CD8-positive, alpha-beta memory T cell (primary cell): ENCODE measurements at places on chromosomes 3 and 15. TPM values are rescaled to one million over a fixed set of nuclear protein-coding genes. Genes with fewer than 3 reads are reported as not detected.

DNA sequence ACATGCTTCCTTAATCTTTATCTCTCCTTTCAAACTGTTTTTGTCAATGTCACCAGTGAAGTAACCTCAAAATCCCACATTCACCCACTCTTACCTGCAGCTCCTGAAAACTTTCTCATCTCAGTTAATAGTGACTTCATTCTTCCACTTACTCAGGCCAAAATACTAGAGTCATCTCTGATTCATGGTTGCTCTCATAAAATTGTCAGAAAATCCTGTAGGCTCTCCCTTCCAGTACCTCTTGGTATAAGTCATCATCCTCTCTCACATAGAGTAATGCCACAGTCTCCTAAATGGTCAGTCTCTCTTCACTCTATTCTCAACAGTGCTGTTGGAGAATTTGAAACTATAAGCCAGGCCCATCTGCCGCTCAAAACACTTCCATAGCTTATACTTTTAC lies 34.9 kb upstream of the POU1F1 start:
- DNase-seq, result no peak

- DNase-seq, result no peak
These were observed 466.1 kb downstream of the EDEM1 start for GRCh38 chr3:5653426-5654143.

DNA sequence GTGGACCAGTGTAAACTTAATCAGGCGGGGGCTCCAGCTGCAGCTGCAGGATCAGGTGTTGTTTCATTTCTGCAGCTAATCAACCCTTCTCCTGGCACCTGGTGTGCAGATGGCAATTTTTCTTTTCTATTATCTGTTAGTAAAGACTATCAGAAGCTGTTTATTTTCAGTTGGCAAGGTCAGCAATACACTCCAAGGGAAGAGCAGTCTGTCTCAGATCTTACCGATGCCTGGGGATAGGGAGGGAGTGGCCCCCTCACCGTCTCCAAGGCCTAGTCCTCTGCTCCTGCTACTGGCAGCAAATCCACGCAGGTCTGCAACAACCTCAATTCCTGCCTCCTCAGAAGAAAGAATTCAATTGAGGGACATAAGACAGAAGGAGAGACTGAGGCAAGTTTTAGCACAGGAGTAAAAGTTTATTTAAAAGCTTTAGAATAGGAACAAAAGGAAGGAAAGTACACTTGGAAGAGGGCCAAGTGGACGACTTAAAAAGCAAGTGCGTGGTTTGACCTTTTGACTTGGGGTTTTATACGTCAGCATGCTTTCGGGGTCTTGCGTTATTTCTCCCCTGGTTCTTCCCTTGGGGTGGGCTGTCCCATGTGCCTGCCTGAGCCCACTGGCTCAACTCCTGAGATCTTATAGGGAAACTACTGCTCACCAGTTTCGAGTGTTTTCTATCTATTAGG lies 9.2 kb downstream of the CCRL2 start:
- DNase-seq, result no peak

GRCh38 chr3:170714562-170715535 lies 129.0 kb upstream of the SLC7A14 start:
- no peak for DNase-seq

- no peak for DNase-seq
These were observed 19.3 kb upstream of the CHD2 start for GRCh38 chr15:92880796-92881195.

DNA sequence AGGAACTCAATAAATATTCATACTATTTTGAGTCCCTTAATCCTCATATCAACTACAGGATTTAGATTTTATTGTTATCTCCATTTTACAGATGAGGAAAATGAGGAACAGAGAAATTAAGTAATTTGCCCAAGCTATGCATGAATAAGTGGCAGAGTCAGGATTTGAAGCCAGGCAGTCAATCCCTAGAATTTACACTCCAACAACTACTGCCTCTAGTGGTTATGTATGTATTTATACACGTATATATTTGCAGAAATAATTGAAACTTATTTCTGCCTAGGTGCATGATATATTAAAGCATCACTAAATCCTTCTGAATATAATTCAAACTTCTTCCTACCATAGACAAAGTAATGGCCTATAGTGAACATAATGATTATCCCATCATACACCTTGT lies 137.4 kb downstream of the SERPINI1 start:
- no peak for DNase-seq

- DNase-seq, result no peak
These were observed 77.6 kb upstream of the CCDC80 start for GRCh38 chr3:112718516-112718915.

The MED12L gene
- total RNA-seq, result 1.7 TPM

The TTLL13 gene
- total RNA-seq, result 0.80 TPM

The FETUB gene
- total RNA-seq, result not detected

The ZNF774 gene
- total RNA-seq, result 0.64 TPM
